ENCODE measurements at places on chromosomes 3 and 15.

GRCh38 chr3:126005951-126006350 is 37.0 kb downstream of the ROPN1B start:
- no peak for DNase-seq

- no peak for DNase-seq
Measured at GRCh38 chr3:4936982-4937614, 42.1 kb upstream of the BHLHE40 start.

- DNase-seq = no peak
Measured at GRCh38 chr3:151351648-151352047, 22.3 kb upstream of the P2RY13 start.

DNA sequence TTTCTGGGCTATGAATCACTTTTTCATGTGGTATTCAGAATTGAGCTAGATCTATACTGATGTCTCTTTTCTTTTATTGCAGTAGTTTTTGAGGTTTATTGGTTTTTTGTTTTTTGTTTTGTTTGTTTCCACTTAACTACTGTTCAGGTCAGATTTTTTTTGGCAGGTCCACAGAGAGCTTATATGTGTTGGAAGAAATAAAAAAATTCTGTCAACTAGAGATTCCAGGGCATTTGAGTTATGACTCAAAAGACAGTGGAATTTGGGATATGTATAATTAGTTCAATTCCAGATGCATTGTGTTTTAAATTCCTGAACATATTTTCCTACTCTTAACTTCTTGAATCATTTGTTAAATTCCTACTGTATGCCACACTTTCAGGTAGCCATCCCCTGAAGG is 727.2 kb downstream of the SI start:
- DNase-seq = no peak

DNA sequence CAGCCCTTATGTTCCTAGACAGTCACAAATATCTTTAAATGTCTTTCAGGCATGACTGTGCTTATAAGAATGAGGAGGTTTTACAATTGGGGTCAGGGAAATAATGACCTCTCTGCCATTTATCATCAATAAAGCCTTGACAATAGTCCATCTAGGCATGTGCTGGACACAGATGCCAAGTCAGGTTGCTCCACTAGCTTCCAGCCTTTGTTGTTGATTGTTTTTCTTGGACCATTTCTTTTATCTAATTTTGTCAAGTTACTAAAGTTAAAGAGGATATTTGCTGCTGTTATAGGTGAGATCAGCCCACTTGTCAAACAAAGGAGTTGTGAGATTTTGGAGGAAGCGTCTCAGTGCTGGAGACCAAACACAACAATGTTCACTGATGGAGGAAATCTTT is 628.0 kb downstream of the ROBO2 start:
- DNase-seq = no peak

- DNase-seq = no peak
Measured at GRCh38 chr15:69921626-69922619, 175.8 kb downstream of the TLE3 start.

GRCh38 chr3:192684151-192684550 is 43.2 kb downstream of the FGF12 start:
- no peak for DNase-seq

- no peak for DNase-seq
Measured at GRCh38 chr3:13556207-13556606, 7.3 kb downstream of the FBLN2 start.

DNA sequence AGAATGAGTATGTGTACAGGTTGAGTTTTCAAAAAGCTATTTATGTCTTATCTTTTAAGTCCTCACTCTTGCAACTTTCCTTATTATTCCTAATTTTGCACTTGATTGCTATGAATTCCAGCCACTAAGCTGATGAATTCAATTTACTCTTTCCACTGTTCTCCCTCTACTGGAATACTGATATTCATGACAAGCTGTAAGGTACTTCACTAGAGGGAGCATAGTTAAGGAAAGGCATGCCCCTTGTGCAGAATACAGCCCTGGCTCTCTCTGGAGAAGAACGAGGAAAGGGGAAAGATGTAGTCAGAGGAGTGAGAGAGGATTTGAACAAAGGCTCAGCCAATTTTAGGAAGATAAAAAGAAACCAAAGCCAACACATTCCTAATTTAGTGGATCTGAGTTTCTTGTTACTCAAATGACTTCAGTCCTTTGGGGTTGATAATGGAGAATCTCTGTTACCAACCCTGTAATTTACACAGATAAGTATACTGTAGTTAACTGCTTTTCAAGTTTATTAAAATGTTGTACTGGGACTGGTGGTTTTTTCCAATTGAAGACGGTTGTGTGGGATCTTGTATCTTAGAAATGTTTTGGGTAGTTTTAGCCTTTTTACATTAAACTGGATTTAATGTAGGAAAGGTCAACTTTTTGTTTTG is 4.0 kb downstream of the SCAANT1 start:
- DNase-seq = no peak

Measured in CD4-positive, alpha-beta T cell treated with Interleukin-17A for 4 hours (primary cell).